Osteocyte (in vitro differentiated cells): ENCODE measurements at places on chromosomes 6 and 20. TPM values are rescaled to one million over a fixed set of nuclear protein-coding genes. Genes with fewer than 3 reads are reported as not detected.

SPACA1 gene
- total RNA-seq: not detected in 2 replicates

- peak; percentile 96 for DNase-seq
Measured at GRCh38 chr6:142845624-142846458, 99.1 kb downstream of the HIVEP2 start.

DNA sequence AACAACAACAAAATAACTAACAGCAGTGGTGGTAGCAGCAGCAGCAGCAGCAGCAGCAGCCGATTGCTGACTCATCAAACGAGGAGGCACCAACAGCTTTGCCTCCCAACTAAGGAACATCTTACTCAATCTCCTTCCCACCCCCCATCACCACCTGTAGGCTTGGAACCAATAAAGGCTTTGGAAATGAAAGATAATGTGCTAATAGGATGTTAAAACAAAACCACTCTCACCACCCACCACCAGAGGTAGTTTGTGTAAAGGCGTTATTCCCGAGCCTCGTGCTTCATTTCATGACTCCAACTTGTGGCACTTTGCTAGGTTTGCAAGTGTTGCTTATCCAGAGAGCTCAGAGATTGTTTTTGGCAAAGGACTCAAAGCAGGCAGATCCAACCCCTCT, 346.5 kb downstream of the CD83 start:
- no peak for DNase-seq

- no peak for DNase-seq
Measured at GRCh38 chr6:136486357-136486756, 63.9 kb downstream of the MAP7 start.

- no peak for DNase-seq
Measured at GRCh38 chr20:38049800-38050199, 16.3 kb downstream of the RPRD1B start.

GRCh38 chr6:81241126-81242041, 511.1 kb downstream of the TENT5A start:
- DNase-seq: no peak

- no peak for DNase-seq
Measured at GRCh38 chr20:44835661-44836221, 25.4 kb upstream of the RIMS4 start.

DNA sequence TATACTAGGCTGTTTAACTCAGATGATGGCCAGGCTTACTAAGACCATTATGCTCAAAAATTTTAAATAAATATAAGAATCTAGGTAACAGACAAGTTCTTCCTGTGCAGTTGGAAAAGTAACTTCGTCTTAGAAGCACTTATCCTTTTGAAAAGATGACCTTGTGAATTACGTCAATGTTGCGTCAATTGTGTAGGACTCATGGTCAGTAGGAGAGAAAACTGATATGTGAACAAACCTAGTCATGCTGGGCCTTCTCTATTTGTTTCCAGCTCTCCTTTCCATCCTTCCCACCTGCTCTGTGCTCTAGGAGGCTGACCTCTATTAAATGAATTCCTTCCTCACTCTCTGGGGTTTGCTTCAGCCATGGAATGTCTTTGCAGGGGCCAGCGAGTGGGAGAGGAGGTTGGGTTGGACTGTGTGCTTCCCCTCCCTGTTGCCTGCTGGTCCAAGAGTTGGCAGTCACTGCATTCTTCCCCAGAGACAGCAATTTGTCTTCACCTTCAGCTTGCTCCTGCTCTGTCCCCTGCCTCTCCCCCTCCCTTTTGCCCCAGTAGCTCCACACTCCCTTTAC, 128.0 kb upstream of the TNFAIP3 start:
- DNase-seq: no peak

GRCh38 chr6:166507809-166508564, 78.5 kb downstream of the RAMACL start:
- no peak for DNase-seq

DNA sequence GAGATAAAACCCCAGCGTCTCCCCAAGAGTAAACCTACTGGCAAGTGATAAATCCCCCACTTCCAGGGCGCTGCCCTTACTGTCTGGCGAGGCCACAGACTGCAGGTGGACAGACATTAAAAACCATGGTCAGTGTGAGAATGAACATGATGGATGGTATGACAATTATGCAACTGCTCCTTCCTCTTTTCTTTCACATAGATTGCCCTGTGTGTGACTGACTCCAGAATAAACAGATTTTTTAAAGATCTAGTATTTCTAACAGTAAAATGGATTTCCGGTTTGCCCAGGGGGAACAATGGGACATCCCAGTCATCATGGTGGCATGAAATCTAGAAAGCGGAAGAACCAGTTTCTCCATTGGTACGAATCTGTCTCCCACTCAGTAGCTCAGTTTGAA, 153.7 kb downstream of the FOXC1 start:
- no peak for DNase-seq
